ENCODE measurements at places on chromosomes 5 and 9. TPM values are rescaled to one million over a fixed set of nuclear protein-coding genes. Genes with fewer than 3 reads are reported as not detected.

FSTL4 gene
- not detected for total RNA-seq

VDAC1 gene
- 429 TPM for total RNA-seq

SPINK13 gene
- total RNA-seq = not detected

ARL14EPL gene
- not detected for total RNA-seq

DIRAS2 gene
- 0.16 TPM for total RNA-seq

SLC28A3 gene
- total RNA-seq = 0.11 TPM

ACTBL2 gene
- total RNA-seq = not detected

IFNK gene
- not detected for total RNA-seq

Data from cardiac septum (tissue), 1 donor.